ENCODE measurements at places on chromosomes 2 and 18.

DNA sequence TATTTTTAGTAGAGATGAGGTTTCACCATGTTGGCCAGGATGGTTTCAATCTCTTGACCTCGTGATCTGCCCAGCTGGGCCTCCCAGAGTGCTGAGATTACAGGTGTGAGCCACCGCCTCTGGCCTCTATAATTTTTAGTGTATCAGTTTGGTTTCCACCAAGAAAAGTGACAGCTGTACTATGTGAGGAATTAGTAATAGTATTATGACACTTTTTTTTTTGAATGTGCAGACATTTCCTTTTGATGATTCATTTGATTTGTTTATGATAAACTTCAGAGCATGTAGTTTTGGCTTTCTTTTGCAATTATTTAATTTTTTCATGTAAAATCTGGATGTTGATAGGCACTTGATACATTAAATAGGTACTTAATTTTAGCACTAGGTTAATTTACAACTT, 61.5 kb downstream of the PTPN4 start:
- DNase-seq, result no peak

GRCh38 chr2:71339685-71340084, 8.1 kb downstream of the ZNF638 start:
- no peak for DNase-seq

GRCh38 chr2:230575642-230576324, 136.9 kb upstream of the CAB39 start:
- DNase-seq, result no peak

GRCh38 chr2:181005809-181006208, 25.4 kb downstream of the UBE2E3 start:
- no peak for DNase-seq

DNA sequence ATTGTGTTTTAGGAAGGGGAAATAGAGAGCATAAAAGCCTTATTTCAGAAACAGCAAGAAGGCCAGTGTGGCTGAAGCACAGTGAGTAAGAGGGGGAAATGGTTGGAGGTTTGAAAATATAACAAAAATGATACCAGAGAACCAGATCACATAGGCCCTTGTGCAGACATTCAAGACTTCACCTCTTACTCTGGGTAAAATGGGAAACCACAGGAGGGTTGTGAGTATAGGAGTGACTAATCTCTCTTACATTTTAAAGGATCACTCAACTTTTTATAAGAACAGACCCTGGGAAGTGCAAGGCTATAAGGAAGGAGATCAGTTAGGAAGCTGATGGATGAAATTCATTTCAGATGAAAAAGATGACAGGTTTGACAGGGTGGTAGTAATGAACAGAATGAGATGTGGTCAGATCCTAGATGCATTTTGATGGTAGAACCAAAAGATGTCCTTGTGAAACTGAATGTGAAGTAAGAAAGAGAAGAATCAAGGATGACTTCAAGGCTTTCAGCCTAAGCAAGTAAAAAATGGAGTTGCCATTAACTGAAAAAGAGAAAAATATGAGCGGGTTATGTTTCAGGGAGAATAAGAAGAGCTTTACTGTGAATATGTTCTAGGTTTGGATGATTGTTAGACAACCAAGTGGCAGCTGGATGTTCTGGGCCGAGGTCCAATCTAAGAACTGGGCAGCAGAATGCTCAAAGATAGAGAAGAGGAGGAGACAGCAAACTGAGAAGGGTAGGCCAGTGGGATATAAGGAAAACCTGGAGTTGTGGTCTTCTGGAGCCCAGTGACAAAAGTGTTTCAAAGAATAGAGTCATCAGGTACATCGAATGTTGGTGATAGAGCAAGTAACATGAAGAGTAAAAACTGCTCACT, 65.1 kb downstream of the USP40 start:
- DNase-seq, result no peak

- DNase-seq, result no peak
These were observed 36.6 kb downstream of the UPP2 start for GRCh38 chr2:158138255-158138654.

DNA sequence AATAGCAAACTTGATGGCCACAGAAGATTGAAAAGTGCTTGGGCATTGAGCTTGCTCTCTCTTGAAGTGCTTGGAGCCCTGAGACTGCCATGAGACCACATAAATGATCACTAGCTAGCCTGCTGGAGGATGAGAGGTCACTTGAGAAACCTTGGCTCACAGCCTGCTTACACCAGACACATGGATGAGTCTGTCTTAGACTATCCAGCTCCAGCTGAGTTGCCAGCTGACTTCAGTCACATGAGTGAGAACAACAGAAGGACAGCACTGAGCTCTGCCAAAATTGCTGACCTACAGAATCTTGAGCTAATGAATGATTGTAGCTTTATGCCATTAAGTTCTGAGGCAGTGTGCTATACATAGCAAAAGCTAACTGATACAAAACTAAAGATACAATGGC, 18.1 kb downstream of the NABP1 start:
- DNase-seq, result peak; percentile 68

- no peak for DNase-seq
These were observed 54.2 kb upstream of the FMNL2 start for GRCh38 chr2:152280780-152281179.

GRCh38 chr2:238857959-238858358, 10.1 kb downstream of the TWIST2 start:
- no peak for DNase-seq

DNA sequence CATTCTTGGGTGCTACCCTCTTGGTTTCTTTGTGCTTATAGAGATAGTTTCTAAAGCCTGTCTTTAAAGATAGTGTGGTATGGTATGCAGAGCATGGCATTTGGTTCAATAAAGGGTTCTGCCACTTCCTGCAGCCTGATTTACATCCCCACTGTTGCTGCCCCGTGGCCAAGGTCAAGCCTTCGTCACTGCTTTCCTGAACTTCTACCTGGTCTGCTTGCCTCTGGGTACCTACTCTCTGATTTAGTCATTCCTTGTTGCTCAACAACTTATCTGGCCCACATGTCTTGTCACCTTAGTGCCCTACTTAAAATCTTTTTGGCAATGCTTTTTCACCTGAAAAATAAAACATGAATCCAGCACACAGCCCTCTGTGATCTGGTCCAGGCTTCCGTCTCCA, 352.9 kb downstream of the LPIN1 start:
- DNase-seq, result no peak

- no peak for DNase-seq
These were observed 22.8 kb downstream of the ASXL3 start for GRCh38 chr18:33600846-33601245.

DNA sequence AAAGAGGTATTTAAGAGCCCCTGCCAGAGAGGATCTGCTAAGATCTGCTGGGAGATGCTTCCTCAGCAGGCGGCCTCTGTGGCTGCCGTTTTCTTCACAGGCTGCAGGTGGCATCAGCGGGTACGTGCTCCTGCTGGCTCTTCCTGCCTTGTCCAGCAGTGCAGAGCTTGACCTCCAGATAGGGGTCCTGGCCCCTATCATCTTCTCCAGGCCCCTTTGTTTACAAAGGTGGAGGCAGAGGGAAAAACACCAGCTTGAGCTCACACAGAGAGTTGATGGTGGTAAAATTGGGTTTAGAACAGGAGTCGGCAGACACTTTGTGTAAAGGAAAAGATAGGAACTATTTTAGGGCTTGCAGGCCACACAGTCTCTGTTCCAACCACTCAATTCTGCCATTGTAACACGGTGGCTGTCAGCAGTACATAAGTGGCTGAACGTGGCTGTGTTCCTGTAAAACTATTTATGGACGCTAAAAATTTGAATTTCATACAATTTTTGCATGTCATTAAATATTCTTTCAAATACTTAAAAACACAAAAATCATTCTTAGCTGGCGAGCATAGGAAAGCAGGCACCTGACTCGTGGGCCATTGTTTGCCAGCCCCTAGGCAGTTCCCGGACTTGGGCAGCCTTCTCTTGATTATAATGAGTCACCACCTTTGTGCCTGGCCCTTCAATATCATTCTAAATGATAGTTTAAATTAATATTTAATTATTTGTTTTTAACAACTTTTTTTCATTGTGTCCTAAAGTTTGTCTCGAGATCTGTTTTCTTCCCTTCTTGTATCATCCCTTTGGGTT, 98.2 kb upstream of the B3GNT7 start:
- DNase-seq, result peak; percentile 45

- DNase-seq, result peak; percentile 65
These were observed 2.2 kb downstream of the AQP4 start for GRCh38 chr18:26863122-26863879.

DNA sequence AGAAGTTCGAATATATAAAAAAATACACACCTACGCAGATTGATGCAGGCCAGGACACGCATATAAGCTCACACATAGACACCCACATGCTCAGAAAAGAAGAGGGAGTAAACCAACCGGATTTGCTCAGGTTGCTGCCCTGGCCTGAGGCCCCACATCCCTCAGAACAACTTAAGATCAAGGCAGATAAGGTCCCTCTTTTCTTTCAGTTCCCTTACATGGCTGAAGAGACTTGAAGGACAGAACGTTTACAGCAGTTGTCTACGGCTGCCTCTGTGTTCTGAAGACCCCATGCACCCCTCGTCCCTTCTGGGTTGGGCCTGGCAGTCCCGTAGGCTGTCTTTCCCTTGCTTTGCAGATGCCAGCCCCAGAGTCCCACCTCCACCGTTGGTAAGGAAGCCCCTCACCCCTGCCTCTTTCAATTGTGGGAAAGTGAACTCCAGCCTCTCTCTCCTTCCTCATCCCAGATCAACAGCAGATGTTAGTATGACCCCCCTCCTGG, 4.3 kb upstream of the NAGK start:
- no peak for DNase-seq

- DNase-seq, result no peak
These were observed 289.3 kb upstream of the ZSWIM2 start for GRCh38 chr2:187138265-187138664.

- no peak for DNase-seq
These were observed 6.8 kb downstream of the AGXT start for GRCh38 chr2:240875228-240876034.

DNA sequence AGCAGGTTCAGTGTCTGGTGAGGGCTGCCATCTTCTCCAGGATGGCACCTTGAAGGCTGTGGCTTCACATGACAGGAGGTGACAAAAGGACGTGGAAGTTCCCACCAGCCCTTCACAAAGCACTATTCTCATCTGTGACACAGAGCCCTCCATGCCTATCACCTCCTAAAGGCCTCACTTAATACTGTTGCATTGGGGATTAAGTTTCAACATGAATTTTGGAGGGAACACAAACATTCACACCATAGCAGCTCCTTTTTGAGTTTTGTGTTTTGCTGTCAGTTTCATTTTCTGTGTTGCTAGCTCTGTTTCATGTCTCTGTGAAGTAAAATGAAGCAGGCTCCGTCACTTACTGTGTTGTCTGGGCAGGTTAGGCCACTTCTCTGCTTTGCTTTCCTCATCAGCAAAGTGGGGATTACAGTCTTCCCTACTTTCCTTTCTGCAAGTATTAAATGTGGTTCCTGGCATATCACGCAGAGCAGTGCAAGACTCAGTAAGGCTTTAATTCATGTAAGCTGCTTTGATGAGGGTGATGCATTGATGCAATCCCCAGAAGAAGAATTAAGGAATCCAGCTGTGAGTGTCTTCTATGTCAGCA, 31.6 kb downstream of the LIMS1 start:
- DNase-seq, result no peak

DNA sequence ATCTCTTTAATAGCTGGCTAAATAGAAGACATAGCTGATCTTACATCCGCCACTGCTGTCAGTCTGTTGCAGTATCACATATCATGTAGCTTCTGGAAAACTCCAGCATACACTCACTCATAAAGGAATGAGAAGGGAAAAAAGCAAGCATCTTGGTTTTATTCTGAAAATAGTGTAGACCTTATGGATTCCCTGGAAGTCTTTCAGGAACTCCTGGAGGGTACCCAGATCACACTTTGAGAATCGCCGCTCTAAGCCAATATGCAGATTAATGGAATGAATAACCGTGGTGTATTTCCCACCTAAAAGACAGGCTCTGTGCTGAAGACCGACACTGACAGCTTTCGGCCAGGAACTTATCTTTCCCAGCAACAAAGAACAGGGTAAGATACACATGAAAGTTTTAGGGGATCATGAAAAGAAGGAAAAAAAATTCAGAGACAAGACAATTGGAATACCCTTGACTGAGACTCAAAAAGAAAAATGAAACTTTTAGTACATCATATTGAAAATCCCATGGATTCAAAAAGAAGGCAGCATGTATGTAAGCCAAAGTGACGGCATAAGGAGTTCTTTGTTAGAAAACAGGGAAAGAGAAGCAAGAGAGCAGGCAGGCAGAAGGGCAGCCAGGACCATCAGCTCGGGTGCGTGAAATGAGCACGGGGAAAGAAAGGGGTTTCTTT, 56.4 kb upstream of the SEC11C start:
- no peak for DNase-seq

Data from large intestine (tissue), 12 donors.